ENCODE measurements at places on chromosomes 12 and 14.

DNA sequence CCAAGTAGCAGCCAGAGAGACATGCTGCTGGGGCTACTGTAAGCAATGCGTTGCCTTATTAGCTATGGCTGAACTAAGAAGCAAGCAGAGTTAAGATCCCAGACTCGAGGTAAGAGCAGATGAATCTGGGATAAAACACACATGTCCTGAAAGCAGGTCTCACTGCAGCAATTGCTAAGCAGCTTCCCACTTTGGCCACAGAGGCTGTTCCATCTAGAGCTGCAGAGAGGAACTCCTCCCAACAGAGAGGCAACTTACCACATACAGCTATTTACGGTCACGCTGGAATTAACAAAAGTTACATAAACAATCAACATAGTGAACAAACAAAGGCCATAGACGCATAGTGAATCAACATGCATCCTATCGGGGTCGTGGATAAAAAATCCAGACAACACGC, 90.2 kb downstream of the KSR2 start:
- no peak for DNase-seq

- no peak for DNase-seq
Observed at GRCh38 chr12:120132863-120133385, 16.4 kb upstream of the RAB35 start.

GRCh38 chr14:85536833-85537190, 6.9 kb downstream of the FLRT2 start:
- no peak for DNase-seq

GRCh38 chr12:77594366-77594765, 236.3 kb upstream of the NAV3 start:
- no peak for DNase-seq

- no peak for DNase-seq
Observed at GRCh38 chr12:54989829-54990228, 5.3 kb upstream of the TESPA1 start.

GRCh38 chr12:96170328-96170727, 23.8 kb upstream of the ELK3 start:
- no peak for DNase-seq

DNA sequence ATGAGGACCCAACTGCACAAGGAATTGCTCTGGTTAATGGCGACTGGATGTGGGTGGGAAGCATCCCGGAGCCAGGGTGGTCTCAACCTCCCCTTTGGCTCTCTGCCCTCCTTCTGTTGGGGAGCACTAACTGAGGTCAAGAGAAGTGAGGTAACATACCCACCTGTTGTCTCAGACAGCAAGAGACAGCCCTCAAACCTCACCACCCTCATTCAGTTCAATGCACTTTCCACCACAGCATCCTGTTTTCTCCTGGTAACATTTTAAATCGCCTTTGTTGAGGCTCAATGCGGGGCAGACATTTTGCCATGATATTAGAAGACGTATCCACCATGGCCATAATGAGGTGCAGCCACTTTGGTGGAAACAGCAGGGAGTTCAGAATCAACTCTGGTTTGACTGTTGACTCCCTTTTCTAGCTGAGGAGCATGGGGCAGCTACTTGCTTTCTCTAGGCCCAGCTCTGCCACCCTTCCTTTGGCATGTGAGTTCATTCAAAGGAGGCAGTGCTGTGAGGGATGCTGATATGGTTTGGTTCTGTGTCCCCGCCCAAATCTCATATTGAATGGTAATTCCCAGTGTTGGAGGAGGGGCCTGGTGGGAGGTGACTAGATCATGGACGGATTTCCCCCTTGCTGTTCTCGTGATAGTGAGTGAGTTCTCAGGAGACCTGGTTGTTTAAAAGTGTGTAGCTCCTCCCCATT, 338.6 kb downstream of the PCNX1 start:
- DNase-seq: no peak

DNA sequence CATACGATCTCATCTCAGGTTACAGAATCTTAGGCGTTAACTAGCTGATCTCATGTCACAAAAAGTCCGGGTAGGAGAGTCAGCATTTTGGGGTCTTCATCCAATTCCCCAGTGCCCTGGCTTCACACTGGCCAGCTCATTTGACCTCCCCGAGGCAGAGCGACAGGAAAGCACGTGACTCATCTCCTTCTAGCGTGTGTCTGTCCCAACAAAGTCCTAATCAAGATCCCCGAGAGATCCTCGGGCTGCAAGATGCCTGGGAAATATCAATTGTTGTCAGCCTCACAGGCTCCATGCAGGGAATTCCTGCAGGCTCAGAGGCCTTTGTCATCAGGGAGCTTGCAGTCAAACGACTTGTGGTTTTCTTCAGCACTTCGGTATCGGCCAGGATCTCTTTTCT, 57.5 kb downstream of the ZNF664 start:
- no peak for DNase-seq

GRCh38 chr12:102797528-102797927, 119.5 kb downstream of the PAH start:
- DNase-seq: no peak

- no peak for DNase-seq
Observed at GRCh38 chr14:86305058-86305457, 775.1 kb downstream of the FLRT2 start.

- no peak for DNase-seq
Observed at GRCh38 chr12:116352315-116352835, 74.9 kb upstream of the MED13L start.

GRCh38 chr12:13536219-13536910, 339.8 kb downstream of the EMP1 start:
- no peak for DNase-seq

GRCh38 chr14:32076278-32077080, 625 bp upstream of the ARHGAP5 start:
- DNase-seq: peak; percentile 56
